Cardiac septum (tissue), 1 donor: ENCODE measurements at places on chromosomes 3 and 15. TPM values are rescaled to one million over a fixed set of nuclear protein-coding genes. Genes with fewer than 3 reads are reported as not detected.

Gene NANOGP8
- not detected for total RNA-seq

Gene PCOLCE2
- 42.2 TPM for total RNA-seq

Gene CLRN1
- not detected for total RNA-seq

Gene LCMT2
- 6.4 TPM for total RNA-seq

Gene PLCB2
- 4.6 TPM for total RNA-seq

Gene ECE2
- total RNA-seq = 0.19 TPM

Gene IMPG2
- total RNA-seq = 0.38 TPM

Gene MYEF2
- total RNA-seq = 25.5 TPM

Gene C3orf18
- total RNA-seq = 35.7 TPM

Gene SEMA3B
- total RNA-seq = 26.5 TPM

Gene AGBL1
- 0.19 TPM for total RNA-seq

Gene CMTM8
- 5.5 TPM for total RNA-seq

Gene LTF
- 5.4 TPM for total RNA-seq

Gene LEKR1
- total RNA-seq = 0.32 TPM

Gene SCG5
- total RNA-seq = 0.30 TPM

Gene ZBED2
- total RNA-seq = not detected

Gene DISP2
- total RNA-seq = 1.2 TPM

Gene HIGD2B
- total RNA-seq = not detected

Gene SLC49A4
- total RNA-seq = 9.5 TPM

Gene SUSD5
- total RNA-seq = 0.78 TPM

Gene MOBP
- 0.08 TPM for total RNA-seq

Gene CAND2
- 62.6 TPM for total RNA-seq

Gene FGF12
- total RNA-seq = 45.1 TPM

Gene FANCD2OS
- total RNA-seq = not detected

Gene VWA5B2
- not detected for total RNA-seq
